NB4 (cell line): ENCODE measurements at places on chromosomes 13 and 19.

DNA sequence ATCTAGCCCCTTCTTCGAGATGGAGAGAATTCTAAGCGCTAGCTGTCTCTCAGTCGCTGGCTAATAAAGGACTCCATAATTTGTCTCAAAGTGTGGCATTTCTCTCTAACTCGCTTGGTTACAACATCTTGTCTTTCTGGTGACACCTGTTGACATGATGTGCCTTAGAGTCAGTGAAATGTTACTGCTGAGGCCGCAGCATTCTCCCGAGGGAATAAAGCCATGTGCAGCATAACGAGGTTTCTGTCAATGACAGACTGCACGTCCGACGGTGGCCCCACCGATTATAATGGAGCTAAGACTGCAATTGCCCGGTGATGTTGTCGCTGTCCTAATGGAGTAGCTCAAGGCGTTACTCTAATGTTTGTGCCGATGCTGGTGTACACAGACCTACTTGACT is 20.3 kb upstream of the GPR32 start:
- peak; percentile 25 for DNase-seq

GRCh38 chr13:91326146-91326545 is 21.3 kb upstream of the MIR17HG start:
- no peak for DNase-seq

- peak; percentile 53 for DNase-seq
These were observed 9.5 kb downstream of the ADAMTSL5 start for GRCh38 chr19:1503089-1503924.

- no peak for DNase-seq
These were observed 1.2 kb downstream of the RNF113B start for GRCh38 chr13:98175823-98176222.

GRCh38 chr19:29478578-29479565 is 46.9 kb upstream of the VSTM2B start:
- peak; percentile 17 for DNase-seq

GRCh38 chr13:95505986-95506385 is 46.5 kb upstream of the CLDN10 start:
- DNase-seq: no peak

DNA sequence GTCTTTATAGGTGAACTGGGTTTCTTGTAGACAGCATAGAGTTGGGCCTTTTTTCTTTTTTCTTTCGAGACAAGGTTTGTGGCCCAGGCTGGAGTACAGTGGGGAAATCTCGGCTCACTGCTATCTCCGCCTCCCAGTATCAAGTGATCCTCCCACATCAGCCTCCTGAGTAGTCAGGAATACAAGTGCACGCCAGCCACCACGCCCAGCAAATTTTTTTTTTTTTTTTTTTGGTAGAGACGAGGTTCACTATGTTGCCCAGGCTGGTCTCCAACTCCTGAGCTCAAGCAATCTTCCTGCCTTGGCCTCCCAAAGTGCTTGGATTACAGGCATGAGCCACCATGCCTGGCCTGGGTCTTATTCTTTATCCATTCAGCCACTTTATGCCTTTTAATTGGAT is 5.1 kb upstream of the CALM3 start:
- DNase-seq: no peak

DNA sequence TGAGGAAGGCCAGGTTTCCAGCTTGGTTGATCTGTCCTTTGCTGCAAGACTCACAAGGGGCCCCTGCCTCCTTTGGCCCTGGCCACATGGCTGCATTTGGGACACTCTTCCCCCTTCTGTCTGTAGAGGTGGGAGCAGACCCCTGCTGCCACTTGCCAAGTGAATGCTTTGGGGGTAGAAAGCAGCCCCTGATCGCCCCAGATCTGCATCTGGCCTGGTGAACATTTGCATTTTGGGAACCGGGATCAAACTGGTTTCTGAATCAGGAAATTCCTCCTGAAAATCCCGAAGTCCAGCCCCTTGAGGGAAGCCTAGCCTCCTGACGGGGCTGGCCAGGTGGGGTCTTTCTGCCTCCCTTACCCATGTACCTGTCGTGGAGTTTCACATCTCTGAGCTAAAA is 14.9 kb downstream of the DPF1 start:
- no peak for DNase-seq

- DNase-seq: no peak
These were observed 331.0 kb upstream of the DACH1 start for GRCh38 chr13:72198042-72198441.

GRCh38 chr19:27821418-27822018 is 1391.4 kb downstream of the UQCRFS1 start:
- no peak for DNase-seq

- no peak for DNase-seq
These were observed 397.4 kb downstream of the FOXO1 start for GRCh38 chr13:40269086-40269485.

- DNase-seq: peak; percentile 65
These were observed 25.1 kb upstream of the KCTD15 start for GRCh38 chr19:33771384-33772101.

DNA sequence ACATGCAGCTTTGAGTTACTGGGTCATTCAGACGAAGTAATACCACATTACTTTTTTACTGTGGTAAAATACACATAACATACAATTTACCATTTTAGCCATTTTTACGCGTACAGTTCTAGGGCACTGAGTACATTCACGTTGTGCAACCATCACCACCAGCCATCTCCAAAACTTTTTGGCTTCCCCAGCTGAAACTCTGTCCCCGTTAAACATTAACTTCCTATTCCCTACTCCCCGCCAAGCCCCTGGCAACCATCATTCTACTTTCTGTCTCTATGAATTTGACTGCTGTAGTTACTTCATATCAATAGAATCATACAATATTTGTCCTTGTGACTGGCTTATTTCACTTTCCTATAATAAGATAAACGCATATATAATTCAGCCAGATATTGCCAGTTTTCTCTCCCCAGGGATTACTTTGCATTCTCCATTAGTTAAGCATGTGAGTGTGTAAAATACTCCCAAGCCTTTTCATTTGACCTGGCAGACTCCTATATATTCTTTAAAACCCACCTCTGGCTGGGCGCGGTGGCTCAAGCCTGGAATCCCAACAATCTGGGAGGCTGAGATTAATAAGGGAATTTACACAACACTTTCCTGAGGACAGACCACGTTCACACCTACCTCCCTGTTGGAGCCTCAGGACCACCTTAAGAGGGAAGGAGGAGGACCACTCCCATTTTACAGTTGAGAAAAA is 10.0 kb upstream of the CYP4F22 start:
- no peak for DNase-seq

GRCh38 chr19:13537454-13537853 is 31.2 kb upstream of the CACNA1A start:
- peak; percentile 10 for DNase-seq

DNA sequence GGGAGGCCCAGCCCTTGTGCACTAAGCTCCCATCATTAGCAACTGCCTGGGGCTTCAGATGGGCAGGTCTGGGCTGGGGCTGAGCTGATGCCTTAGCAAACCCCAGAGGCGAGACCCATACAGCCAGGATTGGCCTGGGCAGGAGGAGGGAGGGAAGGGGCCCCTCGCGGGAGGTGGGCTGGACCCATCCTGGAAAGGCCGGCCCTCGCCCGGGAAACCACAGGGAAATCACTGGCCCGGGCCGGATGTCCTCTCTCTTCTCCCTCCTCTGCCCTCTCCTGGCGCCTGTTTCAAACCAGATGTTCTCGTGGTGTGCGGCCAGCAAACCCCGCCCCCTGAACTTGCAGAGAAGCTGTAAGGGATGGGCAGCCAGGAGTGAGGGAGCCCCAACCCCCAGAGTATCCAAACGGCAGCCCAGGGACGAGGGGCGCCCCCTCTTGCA is 43.1 kb downstream of the TMEM255B start:
- DNase-seq: peak; percentile 64

DNA sequence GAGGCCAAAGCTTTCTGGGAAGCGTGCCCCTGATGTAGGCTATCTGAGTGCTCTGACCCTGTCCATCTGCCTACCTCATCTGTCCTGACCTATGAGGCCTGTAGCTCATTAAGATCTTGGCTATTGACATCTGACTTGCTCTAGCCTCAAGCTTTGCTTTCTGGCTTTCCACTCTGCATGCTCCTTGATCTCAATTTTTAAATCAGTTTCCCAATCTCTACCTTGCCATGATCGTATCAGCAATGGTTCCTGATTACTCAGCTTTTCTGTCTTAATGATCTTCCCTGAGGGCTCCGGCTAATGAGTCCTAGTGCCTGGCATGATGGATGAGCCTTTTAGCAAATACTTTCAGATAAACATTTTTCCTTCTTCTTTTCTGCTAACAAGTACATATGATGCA is 262.0 kb downstream of the NDFIP2 start:
- DNase-seq: no peak

- no peak for DNase-seq
These were observed 2823.7 kb upstream of the PCDH20 start for GRCh38 chr13:64239372-64239771.

DNA sequence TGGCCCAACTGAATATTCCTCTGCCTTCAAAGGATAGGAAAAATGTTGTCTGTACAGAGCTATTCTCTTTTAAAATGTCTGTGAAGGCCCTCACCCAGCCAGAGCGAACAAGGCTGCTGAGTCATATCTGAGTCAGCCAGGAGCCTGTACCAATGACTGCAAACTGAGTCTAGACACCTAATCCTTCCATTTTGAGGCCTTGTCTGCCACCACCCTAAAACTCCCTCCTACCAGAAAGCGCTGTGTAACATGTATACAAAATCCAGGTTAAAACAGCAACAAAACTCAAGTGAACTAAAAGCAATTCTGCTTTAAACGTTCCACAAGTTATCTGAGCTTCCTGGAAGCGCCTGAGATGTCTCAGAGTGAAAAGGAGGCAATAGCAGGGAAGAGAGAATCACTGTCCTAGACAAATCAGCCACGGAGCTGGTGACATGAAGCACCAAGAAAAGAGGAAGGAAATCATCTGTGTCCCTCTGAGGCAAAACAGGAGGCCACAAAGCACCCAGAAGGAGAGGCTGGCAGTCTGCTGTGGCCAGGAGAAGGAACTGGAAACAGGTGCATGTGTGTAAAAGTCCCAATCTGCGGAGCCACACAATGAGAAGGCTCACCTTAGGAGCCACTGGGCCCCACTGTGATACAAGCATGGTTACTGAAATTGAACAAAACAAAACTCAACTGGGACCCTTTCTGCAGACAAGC is 10.2 kb downstream of the DHRS12 start:
- DNase-seq: peak; percentile 90

GRCh38 chr13:98216711-98217285 is 39.7 kb upstream of the RNF113B start:
- no peak for DNase-seq

DNA sequence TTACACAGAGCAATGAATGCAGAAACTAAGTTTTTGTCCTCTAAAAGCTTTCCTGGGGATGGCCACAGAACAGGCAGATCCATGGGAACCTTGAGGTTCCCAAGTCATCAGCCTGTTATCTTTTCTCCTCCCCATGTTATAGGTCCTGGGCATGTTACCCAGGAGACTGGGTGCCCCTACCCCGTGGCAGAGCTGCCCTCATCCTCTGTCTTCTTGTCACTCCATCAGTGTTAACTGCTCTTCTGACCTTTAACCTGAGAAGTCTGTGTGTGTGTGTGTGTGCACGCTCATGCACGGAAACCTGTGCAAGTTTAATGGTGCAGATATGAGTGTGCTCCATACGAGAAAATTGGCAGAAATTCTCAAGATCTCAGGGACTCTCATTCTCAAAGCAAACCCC is 43.9 kb upstream of the ZNF724 start:
- DNase-seq: no peak

GRCh38 chr19:372306-372890 is 27.8 kb upstream of the MIER2 start:
- no peak for DNase-seq

GRCh38 chr19:14061751-14062557 is at the start of gene PALM3:
Gene PALM3 (minus strand): TSS chr19:14062076. CDS start chr19:14061980, 96 bp downstream.
- no peak for DNase-seq

DNA sequence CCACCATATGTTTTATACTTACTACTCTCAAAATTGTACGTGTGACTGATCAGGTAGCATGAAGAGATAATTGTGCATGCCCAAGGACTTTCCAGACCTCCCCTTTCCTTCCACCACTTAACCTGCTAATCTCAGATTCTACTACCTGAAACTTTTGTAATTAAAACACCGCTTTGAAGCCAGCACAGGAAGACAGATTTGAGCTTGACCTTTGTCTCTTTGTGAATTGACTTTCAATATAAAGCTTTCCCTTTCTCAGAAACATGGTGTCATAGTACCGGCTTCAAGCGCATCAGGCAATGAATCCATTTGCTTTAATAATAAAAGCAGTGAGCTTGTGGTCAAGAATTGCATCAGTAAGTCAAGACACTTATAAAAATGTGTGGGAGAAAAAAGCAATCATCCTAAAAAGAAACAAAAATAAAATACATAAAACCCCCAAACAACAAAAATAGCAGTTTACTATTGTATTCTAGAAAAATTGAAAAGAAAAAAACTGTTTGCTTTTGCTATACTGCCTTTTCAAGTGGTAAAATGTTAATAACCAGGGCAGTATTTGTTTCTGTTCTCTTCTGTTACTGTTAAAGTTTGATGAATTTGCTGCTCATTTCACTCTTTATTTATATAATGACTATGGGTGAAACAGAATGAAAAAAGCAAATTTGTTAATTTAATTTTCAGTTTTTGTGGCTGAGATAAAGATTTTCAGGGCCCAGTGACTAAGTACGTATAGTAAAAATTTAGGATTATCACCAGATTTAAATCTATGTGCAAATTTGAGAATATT is 2075.3 kb downstream of the PCDH9 start:
- DNase-seq: no peak

DNA sequence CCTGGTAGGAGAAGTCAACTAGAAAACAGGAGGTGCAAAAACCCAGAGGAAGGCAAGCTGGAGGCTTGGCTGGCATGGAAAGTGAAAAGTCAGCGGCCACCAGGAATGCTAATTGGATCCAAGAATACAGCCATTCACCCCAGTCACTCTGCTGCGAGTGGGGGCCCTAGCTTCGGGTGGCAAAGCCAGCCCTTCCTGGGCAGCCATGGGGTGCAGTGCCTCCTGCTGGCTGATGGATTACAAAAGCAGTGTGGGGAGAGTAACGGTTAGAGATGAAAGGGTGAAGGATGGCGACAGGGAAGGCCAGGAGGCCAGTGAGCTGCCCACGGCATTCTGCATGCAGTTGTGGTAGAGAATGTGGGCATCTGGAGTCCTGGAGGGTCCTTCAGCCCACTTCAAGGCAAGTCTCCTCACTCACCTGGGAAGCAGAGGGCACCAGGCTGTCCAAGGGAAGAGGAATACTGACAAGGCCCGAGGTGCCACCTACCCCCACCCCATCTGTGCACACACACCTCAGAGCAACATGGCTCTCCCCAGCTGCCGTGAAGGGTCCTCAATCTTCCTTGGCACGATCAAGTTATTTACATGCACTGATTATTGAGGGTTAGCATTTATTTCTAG is 20.3 kb upstream of the EPHX3 start:
- DNase-seq: peak; percentile 15

- no peak for DNase-seq
These were observed 230.4 kb downstream of the ATP8A2 start for GRCh38 chr13:25602176-25602575.
